Pancreas (tissue), 10 donors: ENCODE measurements at places on chromosomes 4 and X. TPM values are rescaled to one million over a fixed set of nuclear protein-coding genes. Genes with fewer than 3 reads are reported as not detected.
A peak's percentile ranks its signal among the peaks of the same experiment; 100 is the strongest.

DNA sequence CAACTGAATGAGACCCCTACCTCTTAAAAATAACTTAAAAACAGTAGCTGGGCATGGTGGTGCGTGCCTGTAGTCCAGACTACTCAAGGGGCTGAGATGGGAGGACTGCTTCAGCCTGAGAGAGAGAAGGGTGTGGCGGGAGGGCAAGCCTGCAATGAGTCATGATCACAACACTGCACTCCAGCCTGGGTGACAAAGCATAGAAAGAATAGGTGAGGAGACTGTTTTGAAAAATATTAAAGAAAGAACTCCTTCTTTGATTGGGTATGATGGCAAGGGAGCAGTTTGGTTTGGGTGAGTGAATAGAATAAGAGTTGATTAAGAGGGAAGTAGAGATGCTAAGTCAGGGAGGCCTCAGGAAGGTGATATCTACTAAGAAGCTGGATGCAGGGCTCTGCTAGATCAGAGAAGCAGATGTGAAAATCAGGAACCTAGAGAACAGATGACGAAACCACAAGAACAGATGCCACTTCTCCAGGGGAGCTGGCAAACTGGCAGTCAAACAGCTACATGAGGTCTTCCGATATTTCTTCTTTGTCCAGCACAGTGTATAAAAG lies 318.6 kb downstream of the OPHN1 start:
- no peak for DNase-seq

DNA sequence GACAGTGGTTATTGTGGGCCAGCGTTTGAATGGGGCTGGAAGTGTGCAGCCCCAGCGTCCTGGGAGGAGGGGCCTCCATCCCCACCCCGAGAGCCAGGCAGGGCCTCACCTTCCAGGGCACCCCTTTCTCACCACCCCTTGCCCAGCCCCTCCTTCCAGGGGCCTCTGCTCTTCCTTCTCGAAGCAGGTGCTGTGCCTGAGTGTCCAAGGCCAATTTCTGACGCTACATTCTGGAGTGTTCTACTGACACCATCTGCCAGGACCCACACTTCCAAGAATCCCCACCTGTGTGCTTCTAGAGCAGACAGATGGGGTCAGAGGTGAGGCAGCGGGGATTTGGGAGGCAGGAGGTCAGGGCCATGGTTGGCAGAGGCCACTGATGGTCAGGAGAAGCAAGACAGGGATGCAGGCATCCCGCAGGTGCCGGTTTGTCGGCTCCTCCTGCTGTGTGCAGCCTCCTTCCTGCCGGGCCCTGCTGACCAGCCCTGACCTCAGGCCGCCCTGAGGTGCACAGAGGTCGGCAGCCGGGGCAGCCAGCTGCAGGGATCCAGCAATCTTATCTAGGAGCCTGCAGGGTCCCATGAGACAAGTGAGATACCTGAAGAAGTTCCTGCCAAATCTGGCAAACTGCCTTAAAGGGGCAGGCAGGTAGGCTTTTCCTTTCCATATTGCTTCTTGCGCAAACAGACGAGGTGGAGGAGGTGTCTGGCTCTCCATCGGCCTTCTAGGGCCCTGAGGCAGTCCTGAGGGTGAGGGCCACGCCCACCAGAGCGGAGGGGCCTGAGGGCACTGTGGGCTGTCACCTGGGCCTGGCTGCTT lies 18.8 kb downstream of the MSANTD1 start:
- peak; percentile 8 for DNase-seq

DNA sequence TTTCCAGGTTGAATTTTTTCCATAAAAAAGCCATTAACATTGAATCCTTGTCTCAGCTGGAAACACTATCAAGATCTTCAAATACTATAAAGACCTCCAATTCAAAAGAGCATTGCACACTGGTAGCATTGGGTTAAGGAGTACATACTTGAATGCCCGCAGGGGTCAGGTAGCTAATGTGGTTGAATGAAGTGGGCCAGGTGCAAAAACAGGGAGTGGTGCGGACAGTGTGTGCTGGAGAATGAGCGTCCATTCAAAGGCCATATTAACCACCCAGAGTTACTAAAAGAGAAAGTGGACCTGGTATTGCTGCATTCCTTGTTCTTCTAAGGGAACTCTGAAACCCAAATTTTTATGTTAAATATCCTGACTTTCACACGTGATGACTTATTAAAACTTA lies 91.6 kb downstream of the NYX start:
- DNase-seq: no peak

GRCh38 chrX:147637190-147637589 lies 274.5 kb upstream of the FMR1 start:
- DNase-seq: no peak

- DNase-seq: no peak
These were observed 199.4 kb upstream of the CENPE start for GRCh38 chr4:103397541-103397940.

GRCh38 chrX:106404512-106404911 lies 207.3 kb upstream of the RADX start:
- no peak for DNase-seq

DNA sequence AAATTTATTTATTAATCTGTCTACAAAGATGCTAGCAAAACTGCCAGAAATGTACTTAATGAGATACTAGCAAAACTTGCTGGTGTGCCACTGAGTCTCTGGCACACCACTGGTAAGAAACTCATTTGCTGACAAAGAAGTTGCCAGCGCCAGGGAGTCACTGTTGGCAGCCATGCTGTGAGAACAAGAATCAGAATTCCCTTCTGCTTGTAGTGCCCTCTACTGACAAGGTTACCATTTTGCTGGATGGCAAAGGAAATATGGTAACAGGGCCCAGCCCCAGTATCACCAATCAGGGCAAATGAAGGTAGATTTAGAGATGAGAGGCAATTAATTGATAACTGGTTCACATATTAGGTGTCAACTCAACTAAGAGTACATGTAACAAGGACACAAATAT lies 750.1 kb upstream of the ADGRL3 start:
- DNase-seq: no peak

GRCh38 chrX:97399400-97399799 lies 515.7 kb downstream of the RPA4 start:
- no peak for DNase-seq

DNA sequence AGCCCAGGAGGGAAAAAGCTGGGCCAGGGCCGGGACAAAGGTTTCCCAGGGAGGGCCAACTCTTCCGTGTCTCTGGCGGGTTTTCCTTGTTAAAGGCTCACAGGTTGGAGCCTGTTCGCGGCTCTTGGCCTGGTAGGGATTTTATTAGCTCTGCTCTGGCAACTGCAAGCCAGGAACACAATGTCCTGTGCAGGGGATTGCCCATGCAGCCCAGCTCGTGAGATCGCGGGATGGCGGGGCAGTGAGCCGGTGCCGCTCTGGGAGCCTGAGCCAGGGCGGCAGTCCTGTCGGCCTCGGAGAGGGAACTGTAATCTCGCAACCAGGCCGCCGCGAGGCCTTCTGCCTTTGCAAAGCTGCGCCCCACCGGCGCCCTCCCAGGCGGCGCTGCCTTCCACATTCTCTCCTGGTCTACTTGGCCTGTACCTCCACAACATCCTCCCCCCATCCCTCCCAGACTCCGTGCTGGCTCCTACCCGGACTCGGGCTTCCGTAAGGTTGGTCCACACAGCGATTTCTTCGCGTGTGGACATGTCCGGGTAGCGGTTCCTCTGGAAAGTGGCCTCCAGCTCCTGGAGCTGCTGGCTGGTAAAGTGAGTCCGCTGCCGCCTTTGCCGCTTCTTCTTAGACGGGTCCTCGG lies 2.1 kb downstream of the PITX2 start:
- DNase-seq: no peak

TCEAL6 gene
- total RNA-seq: not detected

PPM1K gene
- 19.4 TPM for total RNA-seq

PABPC5 gene
- total RNA-seq: 0.16 TPM

GPC4 gene
- total RNA-seq: 8.8 TPM

ENAM gene
- 1.9 TPM for total RNA-seq

MAGEA12 gene
- total RNA-seq: not detected

SYP gene
- 3.0 TPM for total RNA-seq
